ENCODE measurements at places on chromosomes 7 and 10.

DNA sequence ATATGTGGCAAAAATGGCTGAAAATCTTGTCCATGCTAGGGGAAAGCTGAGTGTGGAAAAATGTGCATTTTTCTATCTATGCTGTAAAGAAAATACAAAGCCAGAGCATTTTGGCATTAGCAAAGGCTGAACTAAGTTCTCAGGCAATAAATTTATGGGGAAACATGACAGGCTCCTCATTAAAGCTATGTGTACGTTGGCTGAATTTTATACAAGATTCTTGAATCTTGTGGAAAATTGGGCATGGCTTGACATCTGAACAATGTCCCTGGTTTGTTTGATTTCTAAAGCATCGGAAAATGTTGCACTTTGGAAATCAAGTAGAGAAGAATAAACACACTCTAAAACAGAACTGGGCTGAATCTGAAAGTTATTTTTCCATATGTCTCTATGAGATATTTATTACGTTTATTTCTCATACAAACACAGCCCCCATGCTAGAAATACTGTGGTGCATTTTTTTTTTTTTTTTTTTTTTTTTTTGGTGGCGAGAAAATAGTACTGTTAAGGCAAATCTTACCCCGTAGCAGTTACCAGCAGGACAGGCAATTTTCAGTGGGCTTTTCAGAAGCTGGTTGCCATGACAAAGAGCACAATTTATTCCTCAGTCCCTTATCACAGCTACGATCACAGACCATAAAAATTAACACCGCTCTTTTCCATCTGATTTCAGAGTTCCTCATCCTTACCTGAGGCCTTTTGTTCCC, 16.9 kb downstream of the CPA1 start:
- no peak for DNase-seq

- no peak for DNase-seq
Observed at GRCh38 chr7:120843109-120843508, 14.8 kb downstream of the TSPAN12 start.

GRCh38 chr10:35202050-35202449, 75.4 kb downstream of the CREM start:
- no peak for DNase-seq

- no peak for DNase-seq
Observed at GRCh38 chr7:73570977-73571376, 7.4 kb downstream of the TBL2 start.

GRCh38 chr7:47258798-47259197, 323.1 kb downstream of the TNS3 start:
- no peak for DNase-seq

DNA sequence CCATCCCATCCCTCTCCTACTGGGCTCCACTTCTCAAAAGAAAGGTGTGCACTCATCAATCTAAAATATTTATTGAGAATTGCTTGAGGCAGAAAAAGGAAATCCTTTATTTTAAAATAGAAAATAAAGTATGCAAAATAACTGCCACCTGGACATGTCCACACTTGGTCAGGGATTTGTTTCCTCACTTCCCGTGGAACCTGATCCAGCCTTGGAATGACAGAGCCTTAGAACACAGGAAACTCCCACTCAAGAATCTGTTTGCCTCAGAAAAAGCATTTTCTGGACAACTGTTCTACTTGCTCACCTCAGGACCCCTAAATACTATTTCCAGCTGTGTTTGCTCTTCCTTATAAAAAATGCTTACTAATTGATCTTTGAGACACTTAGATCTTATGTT, 29.0 kb downstream of the AKR1C8 start:
- no peak for DNase-seq

DNA sequence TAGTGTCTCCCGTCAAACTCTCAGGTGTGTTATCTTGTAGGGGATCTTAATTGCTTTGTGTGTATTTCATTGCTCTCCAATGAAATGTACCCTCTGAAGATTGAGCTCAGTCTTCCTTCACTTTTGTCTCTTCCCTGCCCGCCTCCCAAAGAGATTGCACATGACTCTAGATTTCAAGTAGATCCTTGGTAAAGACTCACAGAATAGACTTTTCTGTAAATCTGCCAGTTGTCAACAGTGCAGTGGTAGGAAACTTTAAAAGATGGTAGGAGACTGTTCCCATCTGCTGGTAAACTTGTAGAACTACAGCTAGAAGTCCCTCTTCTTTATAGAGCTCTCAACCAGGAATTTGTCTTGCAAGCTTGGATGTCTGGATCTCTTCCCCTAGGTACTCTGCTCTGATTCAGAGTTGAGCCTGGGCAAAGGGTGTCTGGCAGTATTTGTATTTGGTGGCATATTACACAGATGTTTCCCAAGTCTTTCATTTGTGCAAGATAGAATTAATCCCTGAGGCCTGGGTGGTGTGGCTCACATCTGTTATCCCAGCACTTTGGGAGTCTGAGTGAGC, 9.6 kb downstream of the CCL26 start:
- DNase-seq = no peak

GRCh38 chr7:21304808-21305375, 123.0 kb upstream of the SP4 start:
- no peak for DNase-seq

GRCh38 chr7:123864012-123864411, 19.0 kb downstream of the HYAL4 start:
- DNase-seq = no peak

DNA sequence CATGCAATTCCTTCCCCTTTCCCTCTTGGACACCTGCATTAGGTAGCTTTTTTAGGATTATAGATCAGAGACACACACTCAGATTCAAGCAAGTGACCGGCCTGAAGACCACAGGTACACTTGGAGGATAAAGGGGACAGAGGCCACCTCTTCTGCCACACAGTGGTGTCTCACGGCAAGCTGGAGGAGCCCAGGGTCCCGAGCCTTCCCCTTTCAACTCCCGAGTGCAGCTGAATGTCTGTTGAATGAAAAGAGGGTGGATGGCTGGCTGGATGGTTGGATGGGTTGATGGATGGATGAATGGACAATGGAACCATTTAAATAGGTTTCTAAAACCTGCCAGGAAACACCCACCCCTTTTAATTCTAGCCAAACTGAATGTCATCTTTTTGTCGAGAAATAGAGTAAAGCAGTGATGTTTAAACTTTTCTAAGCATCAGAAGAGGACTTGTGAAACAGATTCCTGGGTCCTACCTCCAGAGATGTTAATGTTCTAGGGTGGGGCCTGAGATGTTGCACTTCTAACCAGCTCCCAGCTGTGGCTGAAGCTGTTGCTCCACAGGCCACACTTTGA, 49.2 kb upstream of the ZMIZ1 start:
- DNase-seq = no peak

DNA sequence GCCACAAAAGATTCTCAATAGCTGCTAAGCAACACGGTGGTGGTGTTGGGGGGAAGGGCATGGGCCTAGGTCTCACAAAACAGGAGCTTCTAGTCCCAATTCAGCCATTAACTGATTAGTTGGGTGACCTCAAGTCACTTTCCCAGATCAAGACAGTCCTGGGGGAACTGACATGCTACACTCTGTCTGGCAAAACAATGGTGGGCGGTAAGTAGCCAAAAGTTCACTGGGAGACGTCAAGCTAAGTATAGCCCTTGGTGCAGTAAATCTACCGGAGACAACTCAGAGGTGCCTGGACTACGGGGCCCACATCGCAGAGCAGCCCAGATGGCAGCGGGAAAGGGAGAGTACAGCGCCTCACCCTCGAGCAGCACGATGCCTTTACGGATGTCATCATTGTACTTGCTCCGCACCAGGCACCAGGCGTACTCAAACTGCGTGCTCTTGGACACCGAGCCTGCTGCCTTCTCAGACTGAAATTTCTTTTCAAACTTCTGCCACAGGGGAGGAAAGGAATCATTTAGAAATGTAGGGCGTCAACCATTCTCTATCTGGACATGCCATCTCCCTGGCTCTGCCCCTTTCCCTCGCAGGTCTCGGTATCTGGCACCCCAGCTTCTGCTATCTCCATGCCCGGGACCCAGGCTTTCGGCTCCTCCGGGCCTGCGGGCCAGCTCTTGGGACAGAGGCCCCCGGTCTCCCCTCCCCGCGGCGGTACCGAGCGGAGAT, 1.1 kb downstream of the FIS1 start:
- no peak for DNase-seq

- DNase-seq = no peak
Observed at GRCh38 chr10:60979667-60980104, 35.7 kb upstream of the RHOBTB1 start.

- DNase-seq = no peak
Observed at GRCh38 chr10:60607372-60607771, 170.9 kb upstream of the CDK1 start.

- DNase-seq = no peak
Observed at GRCh38 chr7:128357217-128357613, 4.3 kb downstream of the PRRT4 start.

DNA sequence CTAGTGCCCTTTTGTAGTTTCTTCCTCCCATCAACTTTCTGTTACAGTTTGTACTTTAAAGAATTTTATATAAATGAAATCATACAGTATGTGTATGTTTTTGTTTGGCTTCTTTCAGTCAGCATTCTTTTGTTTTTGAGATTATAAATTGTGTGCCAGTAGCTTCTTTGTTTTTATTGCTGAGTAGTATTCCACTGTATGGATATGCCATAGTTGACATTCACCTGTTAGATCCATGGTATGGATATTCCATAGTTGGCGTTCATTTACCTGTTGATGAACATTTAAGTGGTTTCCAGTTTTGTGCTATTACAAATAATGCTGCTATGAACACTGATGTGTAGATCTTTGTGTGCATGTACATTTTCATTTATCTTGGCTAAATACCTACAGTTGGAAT, 70.8 kb upstream of the SYPL1 start:
- no peak for DNase-seq

GRCh38 chr7:3143869-3144775, 100.5 kb upstream of the CARD11 start:
- DNase-seq = no peak

DNA sequence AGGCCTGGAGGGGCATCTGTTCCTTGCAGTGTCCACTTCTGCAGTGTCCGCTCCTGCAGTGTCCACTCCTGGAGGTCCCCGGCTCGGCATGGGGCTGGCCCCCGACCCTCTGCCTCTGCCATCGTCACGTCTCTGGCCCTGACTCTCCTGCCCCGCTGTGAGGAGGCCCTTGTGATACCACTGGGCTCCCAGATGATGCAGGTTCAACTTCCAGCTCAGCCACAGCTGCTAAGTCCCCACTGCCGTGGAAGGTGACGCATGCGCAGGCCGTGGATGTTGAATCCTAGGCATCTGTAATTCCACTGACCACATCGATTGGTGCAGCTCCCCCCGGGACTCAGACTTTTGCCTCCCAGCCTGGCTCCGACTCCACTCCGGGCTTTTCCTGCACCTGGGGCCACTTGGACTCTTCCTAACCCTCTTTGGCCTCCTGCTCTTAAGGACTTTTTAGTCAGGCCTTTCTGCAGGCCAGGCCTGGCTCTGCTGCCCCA, 95.1 kb downstream of the GLRX3 start:
- no peak for DNase-seq

DNA sequence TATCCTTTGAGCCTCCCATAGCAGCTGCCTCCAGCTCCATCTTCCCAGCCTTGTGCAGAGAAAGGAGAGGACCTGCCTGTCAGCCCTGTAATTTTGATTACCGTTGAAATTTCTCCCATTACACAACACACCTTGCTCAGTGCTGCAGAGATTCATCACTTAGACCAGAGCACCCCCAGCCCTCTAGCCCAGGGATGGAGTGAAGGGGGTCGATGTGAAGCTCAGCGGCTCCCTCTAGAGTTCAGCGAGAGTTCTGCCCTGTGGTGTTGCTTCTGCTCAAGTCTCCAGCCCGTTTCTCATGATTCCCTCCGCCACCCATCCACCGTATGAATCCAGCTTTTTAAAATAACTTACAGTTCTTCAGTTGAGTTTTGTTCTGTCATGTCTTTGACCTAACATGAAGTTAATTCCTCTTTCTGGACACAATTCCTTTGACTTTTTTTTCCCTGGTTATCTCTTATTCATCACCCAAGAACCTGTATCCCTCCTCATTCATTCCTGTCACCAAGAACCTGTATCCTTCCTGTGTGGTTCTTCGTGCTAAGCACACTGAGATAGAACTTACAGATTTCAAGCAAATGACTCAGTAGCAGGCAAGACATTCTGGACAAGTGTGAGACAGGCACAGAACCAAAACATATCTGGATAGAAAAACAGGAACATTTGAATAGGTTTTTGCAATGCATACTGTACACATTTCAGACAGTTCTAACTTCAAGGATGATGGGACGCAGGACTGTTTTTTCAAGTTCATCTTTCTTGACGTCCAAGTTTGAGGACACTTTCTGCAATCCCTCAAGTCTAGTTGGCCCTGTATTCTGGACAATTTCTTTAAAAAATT, 35.0 kb upstream of the ZNF32 start:
- no peak for DNase-seq

GRCh38 chr7:107078517-107078966, 34.0 kb downstream of the PRKAR2B start:
- DNase-seq = no peak

DNA sequence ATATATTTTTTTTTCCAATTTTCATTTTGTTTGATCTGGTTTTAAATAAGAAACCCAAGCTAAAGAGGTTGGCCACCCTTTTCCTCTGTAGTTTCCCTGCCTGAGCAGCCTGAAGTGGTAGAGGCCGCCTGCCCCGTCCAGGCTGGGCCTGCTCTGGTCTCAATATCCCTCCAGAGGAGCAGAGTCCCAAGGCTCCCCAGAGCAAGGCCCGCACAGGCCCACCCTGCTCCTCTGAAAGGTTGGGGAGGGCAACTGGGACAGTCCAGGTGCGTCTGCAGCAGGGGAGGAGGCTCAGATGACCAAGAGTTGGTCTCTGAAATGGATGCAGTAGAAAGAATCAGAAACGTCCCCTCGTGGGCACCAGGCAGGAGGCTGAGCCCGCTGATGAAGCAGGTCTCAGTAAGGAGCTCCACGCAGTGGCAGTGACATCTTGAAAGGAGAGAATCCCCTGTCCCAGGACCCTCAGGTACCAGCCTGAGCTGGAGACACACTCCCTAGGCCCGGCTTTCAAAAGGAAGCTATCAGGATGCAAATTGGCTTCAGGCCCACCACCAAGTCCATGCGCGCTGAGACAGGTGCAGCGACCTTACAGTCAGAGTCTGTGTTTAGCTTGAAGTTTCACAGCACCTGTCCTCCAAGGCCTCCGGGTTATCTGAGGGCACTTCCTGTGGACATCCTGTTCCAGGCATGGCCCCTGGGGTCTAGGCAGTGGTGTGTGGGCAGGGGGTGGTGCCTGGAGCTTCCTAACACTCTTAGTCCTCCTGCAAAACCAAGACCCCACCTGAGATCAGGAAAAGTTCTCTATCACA, 37.7 kb downstream of the EN2 start:
- no peak for DNase-seq

- no peak for DNase-seq
Observed at GRCh38 chr7:18455606-18456005, 39.9 kb upstream of the HDAC9 start.

Data from activated CD4-positive, alpha-beta T cell treated with anti-CD3 and anti-CD28 coated beads, Interleukin-2, amount 50 U/mL, for 24 hours (primary cell).